Erythroblast (primary cell): ENCODE measurements at places on chromosomes 6 and 20.
A peak's percentile ranks its signal among the peaks of the same experiment; 100 is the strongest.

GRCh38 chr20:872855-873520, 39.5 kb downstream of the FAM110A start:
- no peak for DNase-seq

DNA sequence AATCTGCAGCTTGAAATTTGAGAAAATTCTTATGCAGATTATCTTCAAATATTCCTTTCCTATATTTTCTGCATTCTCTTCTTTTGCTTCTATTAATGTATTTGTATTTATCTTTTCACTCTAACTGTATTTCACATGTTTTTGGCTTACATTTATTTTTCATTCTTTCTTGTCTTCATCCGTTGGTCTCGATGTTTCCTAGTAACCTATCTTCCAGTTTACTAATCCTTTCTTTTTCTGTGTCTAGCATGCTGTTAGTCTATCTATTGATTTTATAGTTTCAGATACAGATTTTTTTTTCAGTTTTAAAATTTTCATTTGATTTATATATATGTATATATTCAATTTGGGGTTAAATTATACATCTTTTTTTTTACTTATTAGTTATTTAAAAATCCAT, 556.2 kb downstream of the RFPL4B start:
- DNase-seq = no peak

DNA sequence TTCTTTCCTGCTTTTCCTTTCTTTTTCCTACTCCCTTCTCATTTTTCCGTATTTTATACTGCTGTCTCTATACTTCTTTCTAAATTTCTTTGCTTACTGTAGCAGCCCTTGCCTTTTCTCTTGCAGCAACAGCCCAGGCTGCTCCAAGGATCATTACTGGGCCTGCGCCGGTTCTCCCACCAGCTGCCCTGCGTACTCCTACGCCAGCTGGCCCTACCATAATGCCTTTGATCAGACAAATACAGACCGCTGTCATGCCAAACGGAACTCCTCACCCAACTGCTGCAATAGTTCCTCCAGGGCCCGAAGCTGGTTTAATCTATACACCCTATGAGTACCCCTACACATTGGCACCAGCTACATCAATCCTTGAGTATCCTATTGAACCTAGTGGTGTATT, 148.8 kb downstream of the QKI start:
- no peak for DNase-seq

- no peak for DNase-seq
Measured at GRCh38 chr6:119162134-119162775, 83.8 kb upstream of the FAM184A start.

DNA sequence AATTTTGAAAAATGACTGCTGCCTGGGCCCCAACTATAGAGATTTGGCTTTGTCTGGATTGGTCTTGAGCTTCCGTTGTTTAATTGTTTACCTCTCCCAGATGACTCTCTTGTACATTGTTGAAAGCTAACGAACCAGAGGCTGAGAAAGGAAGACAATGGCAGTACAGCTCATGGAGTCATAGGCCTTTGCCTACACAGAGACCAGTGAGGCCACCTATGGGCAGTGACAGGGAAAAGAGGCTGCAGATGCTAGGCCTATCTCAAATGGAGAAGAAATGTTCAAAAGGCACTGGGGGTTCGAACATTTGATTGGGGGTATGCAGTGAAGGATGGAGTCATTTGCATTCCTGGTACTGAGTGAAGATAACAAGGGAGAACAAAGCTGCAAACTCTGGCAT, 29.1 kb downstream of the OPN5 start:
- no peak for DNase-seq

DNA sequence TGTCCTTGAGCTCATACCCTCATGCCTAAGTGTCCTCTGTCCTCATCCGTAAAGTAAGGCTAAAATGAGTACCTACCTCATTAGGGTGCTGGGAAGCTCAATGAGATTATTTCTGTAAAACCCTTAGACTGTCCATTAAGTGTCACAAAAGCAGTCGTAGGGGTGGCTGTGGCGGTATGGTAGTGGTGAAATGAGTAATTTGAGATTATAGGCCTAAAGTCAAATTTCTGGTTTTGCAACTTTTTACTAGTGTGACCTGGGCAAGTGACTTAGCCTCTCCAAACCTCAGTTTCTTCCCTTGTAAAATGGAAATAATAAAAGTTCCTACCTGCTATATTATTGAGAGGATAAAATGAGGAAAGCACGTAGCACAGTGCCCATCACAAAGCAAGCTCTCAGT, 148.2 kb upstream of the AKAP12 start:
- DNase-seq = no peak

DNA sequence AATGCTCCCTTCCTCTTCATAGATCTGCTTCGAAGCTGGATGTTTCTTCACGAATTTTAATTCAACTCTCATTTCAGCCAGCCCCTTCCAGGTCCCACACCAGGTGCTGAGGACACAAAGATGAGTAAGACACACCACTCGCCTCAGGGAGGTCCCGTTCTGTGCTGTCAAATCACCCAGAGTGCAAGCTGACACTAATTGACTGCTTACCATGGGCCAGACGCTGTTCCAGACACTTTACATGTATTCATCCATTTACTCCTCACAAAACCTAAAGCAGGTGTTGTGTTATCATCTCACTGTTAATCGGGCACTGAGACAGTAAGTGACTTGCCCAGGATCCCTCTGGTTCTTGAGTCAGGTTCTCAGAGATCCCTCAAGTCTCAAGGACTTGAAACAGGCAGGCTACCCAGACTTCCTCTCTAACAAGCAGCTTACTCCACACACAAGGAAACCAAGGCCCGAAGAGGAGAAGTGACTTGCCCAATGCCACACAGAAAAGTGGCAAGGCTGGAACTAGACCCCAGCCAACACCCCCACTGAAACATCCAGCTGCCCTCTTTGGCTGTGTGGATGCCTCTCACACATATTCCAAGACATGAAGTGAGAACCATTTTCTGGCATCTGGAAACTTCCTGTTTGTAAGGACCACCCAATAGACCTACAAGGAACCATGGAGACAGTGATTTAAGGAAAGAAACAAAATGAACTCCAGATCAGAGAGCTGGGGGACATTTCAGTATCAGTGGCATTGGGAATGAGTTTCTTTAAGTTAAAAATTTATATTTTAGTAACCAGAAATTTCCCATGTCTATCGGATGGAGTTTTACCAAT, 174.5 kb downstream of the CDC5L start:
- DNase-seq = no peak

GRCh38 chr6:81625216-81625615, 127.3 kb downstream of the TENT5A start:
- no peak for DNase-seq

- no peak for DNase-seq
Measured at GRCh38 chr20:52761867-52762266, 210.3 kb upstream of the TSHZ2 start.

DNA sequence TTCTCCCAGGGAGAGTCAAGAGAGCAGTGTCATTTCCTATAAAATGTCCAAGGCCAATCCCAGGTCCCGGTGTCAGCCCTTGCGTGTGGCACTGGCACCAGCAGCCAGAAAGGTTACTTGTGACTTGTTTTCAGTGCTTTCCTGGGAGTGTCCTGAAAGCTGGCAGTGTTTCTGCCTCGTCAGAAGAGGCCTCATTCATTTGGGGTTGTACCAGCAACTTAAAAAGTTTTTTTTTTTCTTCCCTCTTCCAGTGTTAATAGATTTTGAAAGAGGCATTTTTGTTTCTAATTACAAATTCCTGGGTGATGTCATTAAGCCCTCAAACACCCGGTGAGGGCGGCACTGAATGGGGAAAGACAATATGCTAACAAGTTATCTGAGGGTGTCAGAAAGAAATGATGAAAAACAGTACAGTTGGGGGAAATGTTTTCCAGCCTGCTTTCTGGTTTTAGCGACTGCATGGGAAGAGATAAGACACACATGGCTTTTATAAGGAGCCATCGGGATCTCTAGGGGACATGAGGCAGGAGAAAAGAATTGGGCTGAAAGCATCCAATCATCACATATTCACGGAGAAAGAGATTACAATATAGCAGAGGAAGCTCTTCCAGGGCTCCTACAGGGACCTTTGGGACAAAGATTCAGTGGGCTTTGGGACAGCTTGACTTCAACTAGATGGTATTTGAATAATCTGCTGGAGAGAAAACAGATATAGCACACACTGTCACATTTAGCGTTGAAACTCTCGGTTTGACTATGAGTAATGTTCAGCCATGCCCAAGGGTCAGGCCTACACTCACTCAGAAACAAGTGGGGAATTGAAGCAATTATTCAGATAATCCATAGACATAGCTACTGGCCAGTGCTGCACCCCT, 153.0 kb downstream of the BCAS1 start:
- peak; percentile 79 for DNase-seq

DNA sequence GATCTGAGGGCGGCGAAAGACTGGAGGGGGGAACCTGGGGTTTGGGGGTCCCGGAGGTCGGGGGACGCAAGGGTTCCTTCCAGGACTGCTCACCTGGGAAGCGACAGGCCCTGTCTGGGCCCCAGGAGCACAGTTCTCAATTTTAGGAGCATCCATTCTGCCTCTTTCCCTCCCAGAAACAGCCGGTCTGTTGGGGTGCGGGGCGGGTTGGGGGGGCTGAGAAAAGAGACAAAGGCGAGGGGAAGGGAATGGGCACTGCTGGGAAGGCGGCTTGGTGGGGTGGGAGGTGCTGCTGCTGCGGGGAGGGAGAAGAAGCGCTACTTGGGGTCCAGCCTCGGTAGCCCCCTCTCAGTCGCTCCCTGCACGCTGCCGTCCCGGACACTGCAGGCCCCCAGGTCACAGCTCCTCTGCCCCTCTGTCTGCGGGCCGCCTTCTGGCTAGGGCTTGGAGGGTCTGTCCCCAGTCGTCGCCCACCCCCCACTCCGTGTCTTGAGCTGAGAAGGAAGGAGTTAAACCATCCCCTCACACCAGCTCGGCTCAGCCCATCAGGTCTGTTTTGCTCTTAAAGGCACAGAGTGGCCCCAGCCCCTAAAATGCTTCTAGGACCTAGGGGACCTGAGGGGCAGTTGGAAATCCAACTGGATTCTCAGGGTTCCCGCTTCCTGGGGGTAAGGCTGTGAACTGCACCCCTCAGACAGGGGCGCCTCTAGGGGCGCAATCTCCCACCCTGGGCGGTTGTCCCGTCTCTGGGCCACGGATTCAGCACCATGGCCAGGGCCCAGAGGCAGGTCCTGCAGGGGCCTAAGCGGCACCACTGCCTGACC, 690 bp downstream of the GDAP1L1 start:
- DNase-seq = peak; percentile 58

DNA sequence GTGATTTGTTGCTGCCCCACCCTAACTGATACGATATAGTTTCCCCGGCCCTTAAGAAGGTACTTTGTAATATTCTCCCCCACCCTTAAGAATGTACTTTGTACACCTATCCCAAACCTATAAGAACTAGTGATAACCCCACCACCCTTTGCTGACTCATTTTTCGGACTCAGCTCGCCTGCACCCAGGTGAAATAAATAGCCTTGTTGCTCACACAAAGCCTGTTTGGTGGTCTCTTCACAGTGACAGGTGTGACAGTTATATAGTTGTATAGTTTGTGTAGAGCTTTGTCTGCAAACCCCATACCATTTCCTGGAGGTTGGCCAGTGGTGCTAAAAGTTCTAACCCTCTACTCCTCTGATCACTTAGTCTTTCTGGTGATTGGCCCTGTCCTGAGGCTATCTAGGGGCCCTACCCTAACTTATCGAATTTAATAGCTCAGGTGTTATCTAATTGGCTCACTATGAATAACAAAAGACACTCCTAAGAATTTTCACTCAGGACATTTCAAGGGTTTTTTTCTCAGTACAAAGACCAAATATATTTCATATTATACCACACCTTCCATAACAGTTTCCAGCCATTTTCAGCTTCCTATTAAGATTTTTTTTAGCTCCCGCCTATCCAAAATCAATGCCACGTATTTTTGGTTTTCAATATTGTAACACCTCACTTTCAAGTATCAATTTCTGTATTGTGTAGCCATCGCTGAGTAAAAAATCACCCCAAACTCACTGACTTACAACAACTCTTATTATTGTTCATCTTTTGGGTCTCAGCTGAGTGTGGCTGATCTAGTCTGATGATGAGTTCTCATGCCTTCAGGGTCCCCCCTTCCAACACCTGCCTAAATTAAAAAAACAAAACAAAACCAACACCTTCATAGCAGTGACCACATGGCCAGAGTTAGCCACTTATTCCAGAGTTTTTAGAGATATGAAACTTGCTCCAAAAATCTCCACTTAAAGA, 9.8 kb upstream of the BTN1A1 start:
- no peak for DNase-seq

DNA sequence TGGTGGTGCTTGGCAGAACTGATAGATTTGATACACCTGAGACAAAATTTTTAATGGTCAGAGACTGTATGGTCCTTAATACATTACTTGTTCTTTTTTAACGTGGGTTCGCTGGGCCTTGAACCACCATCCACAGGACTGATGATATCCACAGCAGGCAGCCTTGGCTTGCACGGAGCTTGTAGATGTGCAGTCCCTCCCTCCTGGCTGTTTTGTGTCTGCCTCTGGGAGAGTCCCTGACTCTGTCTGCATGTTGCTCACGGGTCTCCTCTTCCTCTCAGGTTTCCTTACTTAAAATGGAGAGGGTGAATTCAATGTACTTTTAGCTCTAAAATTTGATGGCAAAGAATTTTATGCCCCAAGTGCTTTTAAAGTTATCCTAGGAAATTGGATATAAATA, 17.5 kb downstream of the KIF25 start:
- no peak for DNase-seq

DNA sequence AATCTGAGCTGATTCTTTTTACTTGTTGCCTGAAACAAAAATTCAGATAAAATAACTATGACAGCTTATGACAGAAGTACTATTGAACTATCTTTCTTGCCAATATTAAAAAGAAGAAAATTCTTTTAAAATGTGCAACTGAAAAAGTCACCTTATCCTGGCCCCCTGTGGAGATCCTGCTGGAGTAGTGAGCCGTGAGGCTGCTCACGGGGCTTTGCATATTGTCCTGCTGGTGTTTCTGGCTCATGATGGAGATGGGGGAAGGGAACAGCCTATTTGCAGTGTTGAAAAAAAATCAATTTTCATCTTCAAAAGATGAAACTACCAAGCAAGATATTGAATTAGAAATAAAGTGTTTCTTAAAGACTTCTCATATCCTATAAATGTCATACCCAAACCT, 216.0 kb downstream of the SAMD5 start:
- DNase-seq = no peak

- no peak for DNase-seq
Measured at GRCh38 chr20:6818033-6818808, 50.7 kb downstream of the BMP2 start.

DNA sequence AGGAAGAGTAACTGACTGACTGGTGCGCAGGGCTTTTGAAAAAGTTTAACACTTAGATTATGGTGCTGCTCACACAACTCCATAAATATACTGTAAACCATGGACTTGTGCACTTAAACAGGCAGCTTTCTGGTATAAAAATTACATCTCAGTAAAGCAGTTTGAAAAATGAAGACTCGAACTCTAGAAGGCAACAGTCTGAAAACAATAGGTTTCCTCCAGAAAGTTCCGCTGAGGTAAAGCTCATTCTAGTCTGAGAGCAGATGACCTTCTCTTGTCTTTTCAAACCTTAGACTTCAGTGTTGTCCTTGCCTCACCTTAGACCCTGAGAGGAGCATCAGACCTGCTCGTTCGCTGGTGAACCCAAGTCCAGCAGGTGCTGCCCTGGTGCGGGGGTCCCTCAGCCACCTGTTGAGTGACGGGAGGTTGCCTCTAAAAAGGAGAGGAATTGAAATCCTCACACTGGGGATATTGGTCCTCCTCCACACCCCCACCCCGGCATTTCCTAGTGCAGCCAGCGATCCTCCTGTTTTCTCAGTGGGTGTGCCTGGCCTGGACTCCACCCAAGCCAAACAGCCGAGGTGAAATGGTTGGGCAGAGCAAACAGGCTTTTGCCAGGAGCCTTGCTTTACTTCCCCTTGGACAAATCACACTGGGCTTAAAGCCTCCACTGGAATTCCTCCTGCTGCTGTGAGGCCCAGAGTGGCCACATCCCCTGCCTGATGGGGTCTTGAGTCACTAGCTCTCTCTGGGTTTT, 14.7 kb upstream of the PYGB start:
- DNase-seq = no peak
